ENCODE measurements at places on chromosomes 16 and 17.

GRCh38 chr16:81710044-81710443 lies 69.0 kb upstream of the PLCG2 start:
- DNase-seq = no peak

DNA sequence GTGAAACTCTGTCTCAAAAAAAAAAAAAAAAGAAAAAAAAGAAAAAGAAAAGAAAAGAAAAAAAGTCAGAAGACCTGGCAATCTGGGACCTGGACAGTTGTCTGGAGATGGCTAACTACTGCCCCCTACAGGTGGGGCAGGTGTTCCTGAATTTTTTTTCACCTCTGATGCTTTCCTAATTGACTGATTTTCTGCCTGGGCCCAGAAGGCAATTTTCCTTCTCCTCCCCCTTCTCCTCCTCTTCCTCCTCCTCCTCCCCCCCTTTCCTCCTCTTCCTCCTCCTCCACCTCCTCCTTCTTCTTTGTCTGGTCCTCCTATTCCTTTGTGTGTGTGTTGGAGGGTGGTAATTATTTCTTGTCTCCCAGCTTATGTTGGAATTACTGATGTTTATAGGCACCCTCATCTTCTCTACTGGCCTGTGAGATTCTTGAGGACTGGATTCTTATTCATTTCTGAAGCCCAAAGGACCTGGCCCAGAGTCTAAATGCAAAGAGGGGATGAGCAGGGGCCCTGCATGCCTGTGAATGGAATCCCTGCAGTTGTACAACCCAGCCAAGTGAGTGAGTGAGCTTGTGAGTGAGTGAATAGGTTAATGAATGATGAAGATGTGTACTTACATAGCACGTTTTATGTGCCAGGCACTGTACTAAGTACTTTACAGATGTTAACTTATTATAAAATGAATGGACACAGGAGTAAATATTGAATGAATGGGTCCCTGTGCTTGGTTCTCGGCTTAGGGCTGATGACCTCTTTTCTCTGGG lies 26.9 kb downstream of the IRX5 start:
- no peak for DNase-seq

GRCh38 chr16:49419006-49419405 lies 45.4 kb downstream of the C16orf78 start:
- DNase-seq = no peak

GRCh38 chr17:7293816-7294613 lies 424 bp downstream of the YBX2 start:
- no peak for DNase-seq

- DNase-seq = no peak
Observed at GRCh38 chr16:53846971-53847370, 143.0 kb downstream of the FTO start.

DNA sequence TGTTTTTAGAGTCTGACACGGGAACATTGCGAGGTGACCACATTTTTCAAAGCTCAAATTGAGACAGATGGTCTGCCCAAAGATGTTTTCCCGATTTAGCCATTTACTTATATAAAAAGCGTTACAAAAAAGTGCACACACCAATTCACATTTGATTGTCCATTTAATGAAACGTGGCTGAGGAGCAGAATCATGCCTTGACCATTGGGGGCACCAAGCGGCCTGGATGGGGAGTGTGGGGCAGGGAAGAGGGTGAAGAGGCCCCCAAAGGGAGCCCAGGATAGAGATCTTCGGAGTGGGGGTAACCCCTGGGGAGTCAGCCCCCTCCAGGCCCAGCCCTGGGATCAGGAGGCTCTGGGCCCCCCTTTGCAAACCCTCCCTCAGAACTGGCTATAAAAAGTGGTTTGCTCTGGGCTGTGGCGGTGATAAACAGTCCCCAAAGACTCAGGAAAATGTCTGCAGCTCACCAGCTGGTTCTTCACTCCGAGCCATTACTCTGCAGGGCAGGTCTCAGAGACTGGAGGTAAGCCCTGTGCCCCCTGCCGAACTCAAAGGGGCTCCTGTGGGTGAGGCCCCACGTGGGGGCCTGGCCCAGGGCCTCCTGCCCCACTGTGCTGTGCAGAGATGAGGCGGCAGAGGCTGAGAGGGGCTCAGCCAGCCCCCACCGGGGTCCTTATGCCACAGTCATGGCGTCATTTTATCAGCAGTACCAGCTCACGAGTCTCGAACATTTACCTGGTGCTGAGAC lies 105.9 kb upstream of the SEC14L1 start:
- no peak for DNase-seq

- DNase-seq = no peak
Observed at GRCh38 chr17:10210151-10210574, 11.8 kb upstream of the GAS7 start.

DNA sequence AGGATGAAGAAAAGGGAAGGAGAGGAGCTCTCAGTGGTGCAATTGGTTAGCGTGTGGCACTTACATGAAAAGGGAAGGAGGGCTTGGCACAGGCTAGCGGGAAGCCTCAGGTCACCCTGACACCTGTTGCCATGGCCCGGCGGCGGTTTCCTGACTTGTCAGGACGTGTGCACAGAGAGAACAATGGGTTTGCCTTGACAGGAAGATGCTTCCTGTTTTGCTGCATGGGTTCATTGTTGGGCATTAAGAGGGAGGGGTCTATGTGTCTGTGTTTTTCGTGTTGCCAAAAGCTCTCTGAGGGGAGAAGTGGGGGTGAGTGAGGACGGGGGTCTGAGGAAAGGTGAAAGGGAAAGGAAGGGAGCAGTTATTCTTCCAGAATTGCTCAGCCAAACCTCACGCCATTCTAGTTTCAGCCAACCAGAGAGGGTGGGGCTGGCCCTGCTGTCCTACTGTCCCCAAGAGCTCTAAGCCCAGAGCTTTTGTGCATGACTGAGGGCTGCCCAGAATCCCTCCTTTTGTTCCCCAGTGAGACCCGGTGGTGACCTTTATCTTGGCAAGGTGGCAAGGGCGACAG lies 17.1 kb upstream of the CCR7 start:
- no peak for DNase-seq

GRCh38 chr16:26149364-26150190 lies 457.8 kb downstream of the HS3ST4 start:
- no peak for DNase-seq

DNA sequence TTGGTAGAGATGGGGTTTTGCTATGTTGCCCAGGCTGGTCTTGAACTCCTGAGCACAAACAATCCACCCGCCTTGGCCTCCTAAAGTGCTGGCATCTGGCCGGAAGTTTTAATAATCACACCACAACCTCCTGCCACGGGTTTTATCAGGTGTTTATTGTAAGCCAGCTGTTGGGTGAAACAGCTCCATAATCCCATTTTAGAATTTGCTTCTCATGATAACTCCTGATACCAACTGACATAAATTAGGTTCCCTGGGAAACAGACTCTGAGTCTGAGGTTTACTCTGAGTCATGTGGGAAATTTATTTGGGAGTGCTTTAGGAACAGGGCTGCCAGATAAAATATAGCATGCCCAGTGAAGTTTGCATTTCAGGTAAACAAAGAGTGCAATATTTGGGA lies 122.6 kb upstream of the MED13 start:
- DNase-seq = no peak

DNA sequence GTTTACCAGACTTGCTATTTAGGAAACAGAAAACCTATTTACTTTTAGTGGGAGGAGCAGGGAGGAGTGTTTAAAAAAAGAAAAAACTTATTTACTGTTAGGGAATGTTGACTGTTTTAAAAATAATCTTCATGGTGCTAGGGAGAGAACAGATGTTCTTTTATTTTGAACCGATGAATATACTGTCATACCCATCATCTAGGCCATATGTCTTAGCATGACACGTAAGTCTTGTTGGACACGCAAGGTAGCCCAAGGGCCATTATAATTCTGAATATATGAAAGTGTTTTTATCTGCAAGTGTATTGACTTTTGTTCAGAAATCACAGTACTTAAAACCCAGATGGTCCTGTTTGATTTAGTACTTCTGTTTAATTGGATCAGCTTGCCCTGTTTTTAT lies 11.6 kb downstream of the WIPF2 start:
- DNase-seq = no peak

DNA sequence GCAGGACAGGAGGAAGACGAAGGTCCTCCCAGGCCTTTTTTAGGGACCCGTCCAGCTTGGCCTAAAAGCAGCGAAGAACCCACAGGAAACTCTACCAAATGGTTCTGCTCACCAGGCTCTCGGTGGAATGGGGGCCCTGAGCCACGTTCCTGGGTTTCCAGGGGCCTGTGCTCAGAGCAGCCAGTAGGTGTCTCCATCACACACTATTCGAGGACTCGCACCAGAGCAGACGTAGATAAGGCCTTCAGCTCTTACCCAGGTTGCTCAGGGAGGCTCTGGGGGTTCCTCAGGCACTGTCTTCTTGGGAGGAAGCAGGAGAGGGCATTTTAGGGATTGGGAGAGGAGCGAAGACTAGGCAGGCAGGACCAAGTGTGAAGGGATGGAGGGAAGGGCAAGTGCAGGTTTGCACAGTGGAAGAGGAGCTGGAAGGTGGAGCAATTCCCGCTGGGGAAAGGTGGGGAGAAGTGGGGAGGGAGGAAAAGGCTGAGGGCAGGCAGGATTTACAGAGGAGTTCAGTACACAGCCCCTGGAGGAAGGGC lies 157.1 kb downstream of the RGS9 start:
- DNase-seq = peak; percentile 16

DNA sequence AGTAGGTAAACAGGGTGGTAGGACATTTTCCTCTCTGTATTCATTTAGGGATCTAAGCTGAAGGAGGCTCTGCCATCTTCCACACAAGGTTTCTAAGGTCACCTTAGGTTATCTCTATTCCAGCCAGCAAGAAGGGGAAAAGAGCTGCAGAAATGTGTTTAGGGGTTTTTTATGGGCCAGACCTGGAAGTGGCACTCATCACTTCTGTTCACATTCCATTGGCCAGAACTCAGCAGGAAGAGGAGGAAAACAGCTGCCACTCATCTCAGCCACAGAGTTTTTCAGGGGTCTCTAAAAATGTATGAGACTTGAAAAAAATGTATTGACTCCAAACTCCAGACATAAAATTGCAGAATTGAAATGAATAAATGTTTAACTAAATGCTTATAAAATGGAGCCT lies 65.8 kb downstream of the FTO start:
- DNase-seq = no peak

DNA sequence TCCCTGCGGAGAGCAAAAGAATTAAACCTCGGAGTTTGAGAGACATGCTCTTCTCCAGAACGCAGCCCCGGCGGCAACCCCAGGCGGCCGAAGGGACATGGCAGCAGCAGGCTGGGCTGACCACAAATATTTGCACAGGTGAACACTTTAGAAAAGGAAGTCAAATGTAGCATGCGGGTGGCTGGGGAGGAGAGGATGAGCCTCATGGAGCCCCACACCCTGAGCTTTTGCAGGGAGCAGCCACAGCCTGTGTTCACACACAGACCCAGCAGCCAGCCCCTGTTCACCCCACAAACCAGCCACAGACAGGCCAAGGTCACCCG lies 17.8 kb downstream of the HS3ST6 start:
- DNase-seq = no peak

DNA sequence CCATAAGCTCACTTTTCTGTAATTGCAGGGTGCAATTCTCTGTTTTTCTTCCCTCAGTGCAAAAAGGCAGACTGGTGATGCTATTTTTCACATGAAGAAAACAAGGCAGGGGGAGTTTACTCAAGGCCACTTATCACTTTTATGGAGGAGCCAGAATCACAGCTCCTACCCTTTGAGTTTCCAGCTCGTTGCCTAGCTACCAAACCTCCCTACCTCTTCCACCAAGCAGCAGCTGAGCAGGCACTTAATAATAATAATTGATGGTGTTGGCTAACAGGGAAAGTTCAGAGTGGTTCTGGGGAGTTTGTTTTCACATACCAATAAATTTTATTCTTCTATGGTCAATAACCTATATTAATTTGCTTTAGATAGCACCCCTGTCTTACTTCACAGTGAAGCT lies 31.9 kb upstream of the MPHOSPH6 start:
- no peak for DNase-seq

GRCh38 chr17:1909985-1910384 lies 80.2 kb downstream of the RPA1 start:
- DNase-seq = no peak

- DNase-seq = peak; percentile 63
Observed at GRCh38 chr17:75288770-75289114, 491 bp downstream of the SLC25A19 start.

- no peak for DNase-seq
Observed at GRCh38 chr17:31096106-31096436, 1.3 kb downstream of the NF1 start.

DNA sequence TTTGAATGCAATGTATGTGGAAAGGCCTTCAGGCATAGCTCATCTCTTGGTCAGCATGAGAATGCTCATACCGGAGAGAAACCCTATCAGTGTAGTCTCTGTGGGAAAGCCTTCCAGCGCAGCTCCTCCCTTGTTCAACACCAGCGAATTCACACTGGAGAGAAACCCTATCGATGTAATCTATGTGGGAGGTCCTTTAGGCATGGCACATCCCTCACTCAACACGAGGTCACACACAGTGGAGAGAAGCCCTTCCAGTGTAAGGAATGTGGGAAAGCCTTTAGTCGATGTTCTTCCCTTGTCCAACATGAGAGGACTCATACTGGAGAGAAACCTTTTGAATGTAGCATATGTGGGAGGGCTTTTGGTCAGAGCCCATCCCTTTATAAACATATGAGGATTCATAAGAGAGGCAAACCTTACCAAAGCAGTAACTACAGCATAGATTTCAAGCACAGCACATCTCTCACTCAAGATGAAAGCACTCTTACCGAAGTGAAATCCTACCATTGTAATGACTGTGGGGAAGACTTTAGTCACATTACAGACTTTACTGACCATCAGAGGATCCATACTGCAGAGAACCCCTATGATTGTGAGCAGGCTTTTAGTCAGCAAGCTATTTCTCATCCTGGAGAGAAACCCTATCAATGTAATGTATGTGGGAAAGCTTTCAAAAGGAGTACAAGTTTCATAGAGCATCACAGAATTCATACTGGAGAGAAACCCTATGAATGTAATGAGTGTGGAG lies 24.7 kb downstream of the ZFP90 start:
- DNase-seq = no peak

GRCh38 chr17:44793885-44794842 lies 35.4 kb downstream of the ADAM11 start:
- DNase-seq = no peak

DNA sequence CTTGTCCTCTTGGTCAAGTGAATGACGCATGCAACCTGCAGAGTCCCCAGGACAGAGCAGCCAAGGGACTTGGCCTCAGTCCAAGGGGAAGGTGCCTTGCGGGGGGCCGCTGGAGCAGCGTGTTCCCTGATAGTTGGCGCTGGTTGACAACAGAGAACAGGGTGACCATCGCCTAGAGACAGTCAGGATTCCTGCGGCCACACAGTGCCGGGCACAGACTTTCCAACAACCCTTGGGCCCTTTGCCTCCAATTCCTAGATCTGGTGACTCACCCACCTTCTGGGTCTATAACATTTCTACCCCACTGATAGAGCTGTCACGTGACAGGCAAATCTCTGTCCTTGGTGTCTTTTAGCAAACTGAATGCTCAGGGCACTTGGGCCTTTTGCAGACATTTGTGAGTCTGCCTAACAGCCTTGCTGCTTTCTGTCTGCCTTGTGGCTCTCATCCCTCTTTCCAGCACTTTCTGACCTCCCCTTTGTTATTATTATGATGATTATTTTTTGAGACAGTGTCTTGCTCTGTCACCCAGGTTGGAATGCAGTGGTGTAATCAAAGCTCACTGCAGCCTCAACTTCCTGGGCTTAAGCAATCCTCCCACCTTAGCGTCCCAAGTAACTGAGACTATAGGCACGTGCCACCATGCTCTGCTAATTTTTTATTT lies 11.9 kb upstream of the TEDC2 start:
- no peak for DNase-seq

- no peak for DNase-seq
Observed at GRCh38 chr16:78509965-78510364, 410.5 kb downstream of the WWOX start.
